ENCODE measurements at places on chromosomes 7 and 10.

- DNase-seq: peak; percentile 43
These were observed 7.1 kb upstream of the AMZ1 start for GRCh38 chr7:2680792-2681490.

GRCh38 chr7:151315038-151315655, 26.5 kb upstream of the NUB1 start:
- peak; percentile 88 for DNase-seq

DNA sequence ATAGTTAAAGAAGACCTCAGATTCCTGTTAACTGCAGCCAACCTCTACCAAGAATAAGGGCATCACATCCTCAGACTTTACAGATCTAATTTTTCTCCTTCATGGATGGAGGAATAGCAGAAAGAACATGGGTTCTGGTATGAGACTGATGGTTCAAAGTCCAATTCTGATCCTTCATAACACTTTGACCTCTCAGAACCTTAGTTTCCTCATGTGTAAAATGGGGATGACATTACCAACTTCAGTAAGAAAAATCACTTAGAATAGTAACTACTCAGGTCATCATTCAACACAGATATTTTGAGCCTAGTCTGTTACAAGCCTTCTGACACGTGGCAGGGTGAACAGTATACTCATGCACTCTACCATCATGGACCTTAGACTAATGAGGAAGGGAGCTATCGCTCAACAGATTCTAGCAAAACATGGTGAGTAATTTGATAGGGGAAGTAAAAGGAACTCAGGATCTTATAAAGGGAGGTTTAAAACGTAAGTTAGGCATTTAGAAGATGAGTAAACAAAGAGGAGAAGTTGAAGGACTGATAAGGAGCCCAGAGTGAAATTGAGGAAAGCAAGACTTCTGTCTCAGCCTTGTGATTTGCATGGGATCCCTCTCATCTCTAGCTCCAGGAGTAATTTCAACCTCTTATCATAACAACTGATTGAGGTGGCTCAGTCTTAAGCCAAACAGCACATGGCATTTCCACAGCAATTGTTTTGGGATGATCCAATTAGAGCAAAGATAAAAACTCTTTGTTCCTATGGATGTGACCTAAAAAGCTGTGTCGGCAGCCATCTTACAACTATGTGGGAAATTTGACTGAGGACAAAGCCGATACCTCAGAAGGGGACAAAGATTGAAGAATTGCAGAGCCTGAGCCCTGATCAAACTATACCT, 69.2 kb upstream of the TCF7L2 start:
- DNase-seq: no peak

DNA sequence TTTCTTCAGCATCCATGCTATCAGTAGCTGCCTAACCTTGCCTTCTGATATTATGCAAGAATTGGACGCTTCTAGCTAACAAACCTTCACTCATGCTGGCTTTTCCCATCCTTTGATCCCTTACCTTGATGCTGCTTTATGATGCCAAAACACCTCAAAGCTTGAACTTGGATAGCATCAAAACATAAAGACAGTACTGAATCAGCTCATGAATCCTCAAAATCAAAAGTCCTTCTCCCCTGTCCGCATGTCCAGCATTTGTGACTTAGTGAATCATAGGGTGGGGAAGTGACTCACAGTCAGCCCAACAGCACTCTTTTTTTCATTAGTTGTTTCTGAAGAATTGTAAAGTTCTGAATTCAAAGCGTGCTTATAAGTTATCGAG, 89.5 kb upstream of the PIK3CG start:
- DNase-seq: no peak

DNA sequence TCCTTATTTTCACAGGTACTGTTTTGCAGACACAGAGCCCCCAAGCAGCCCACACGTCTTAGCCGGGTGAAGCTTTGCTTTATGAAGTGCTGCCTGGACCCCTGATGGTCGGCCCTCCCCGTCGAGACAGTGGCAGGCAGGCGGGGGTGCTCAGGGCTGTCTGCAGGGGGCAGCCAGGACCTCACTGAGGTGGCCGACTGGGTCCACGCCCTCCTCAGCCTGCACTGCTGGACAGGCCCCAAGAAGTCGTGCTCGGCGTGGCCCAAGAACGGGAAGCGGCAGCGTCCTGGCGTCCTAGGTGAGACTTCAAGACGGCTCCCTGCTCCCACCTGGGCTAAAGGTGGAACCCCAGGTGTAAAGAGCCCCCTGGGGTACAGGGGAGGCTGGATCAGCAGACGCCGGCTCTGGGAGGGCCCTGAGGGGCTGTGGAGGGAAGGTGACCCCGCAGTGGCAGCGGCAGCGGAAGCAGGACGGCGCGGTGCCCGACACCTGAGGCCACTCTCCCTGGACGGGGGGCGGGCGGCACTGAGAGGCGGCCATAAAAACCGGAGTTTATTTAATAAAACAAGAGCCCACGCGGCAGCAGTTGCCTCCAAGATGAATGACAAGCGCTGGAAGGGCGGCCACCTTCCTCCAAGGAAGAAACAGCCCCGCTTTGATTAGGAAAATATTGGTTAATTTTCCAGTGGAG, 179.4 kb downstream of the ELFN1 start:
- DNase-seq: no peak

- peak; percentile 4 for DNase-seq
These were observed 87.4 kb upstream of the TNS3 start for GRCh38 chr7:47669178-47669891.

GRCh38 chr7:28761505-28761904, 196.6 kb downstream of the TRIL start:
- no peak for DNase-seq

GRCh38 chr7:106138776-106139175, 26.7 kb upstream of the SYPL1 start:
- no peak for DNase-seq

DNA sequence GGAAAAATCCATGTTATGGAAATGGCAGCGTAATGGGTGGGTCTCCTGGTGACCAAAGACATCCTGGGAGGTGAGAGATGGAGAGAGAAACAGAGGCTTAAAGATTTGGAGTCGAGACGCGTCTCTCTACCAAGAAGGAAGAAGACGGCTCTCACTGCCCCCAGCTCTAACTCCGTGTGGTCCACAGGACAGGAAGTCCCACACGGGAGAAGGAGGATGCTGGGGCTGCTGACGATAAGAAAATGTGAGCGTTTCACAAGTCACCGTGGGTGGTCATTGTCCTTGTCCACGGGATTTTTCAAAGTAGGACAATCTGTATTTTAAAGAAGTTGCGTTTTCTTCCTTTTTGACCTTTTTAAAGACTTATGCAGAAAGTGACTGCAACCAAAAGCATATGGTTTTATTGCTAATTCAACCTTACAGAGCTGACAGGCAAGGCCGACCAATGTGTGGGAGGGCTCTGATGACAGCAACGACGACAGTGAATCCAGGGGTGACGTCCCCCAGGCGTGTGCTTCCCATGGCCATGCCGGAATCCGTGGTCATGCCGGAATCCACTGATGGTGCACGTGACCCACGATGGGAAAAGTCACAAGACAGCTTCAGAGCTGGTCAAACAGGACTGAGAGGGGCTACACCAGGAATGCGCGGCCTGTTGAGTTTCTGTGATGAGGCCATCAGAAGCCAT, 341.2 kb downstream of the PTPRN2 start:
- no peak for DNase-seq

DNA sequence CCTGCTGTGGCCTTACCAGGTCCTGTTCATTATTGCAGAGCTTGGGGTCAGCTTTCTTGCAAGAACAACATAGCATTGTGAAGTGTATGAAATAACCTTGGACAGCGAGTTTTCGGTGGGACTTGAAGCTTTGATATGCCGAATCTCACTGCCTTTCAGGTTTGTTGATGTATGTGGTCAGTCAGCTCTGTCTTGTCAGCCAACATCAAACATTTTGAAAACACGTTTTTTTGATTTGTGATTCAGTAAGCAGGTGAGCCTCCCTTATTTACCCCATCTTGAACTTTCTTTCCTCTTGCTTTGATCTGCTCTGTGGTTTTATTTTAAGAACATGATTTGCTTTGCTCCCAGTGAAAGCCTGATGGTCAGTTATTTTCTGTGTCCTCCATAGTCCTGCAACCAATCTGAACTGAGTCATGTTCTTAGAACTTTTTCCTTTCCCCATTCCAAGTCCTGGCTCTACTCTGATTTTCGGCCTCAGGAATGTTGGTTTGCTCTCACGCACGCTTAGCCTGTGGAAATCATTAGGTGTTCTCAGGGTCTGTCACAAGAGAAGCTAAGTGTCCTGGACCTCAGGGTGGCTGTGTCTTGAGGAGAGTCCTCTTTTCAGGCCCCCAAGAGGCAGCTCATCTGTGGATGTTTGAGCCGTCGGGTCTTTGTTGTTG, 8.7 kb downstream of the WBP1L start:
- no peak for DNase-seq
